ENCODE measurements at places on chromosomes 5 and 9.

DNA sequence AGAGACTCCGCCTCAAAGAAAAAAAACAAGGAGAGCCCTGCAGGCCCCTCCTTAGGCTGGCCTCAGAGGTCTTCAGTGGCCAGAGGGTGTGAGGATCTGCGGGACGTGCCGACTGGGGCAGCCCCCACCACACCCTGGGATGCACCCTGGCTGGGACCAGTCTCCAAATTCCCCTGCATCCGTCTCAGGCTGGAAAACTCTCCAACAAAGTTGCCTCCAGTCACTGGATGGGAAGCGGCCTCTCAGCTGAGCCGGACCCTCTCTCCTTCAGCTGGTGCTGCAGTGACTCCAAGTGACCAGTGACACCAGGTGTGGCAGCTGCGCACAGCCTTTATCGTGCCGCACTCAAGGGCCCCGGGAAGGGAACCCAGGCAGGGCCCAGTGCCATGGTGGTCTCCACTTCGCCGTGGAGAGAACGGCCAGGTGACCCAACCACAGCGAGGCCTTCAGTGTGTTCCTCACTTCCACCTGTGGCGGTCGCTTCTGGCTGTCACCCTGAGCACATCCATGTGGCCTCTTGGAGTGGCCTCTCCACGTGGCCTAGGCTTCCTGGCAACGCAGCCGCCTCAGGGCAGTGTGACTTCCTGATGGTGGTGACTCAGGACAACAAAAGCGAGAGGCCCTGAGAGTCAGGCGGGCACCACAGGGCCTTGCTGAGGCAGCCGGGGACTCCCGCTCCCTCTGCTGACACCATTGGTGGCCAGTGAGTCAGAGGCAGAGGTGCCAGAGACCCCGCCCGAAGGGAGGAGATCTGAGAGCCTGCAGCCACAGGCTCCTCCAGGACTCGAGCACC lies 19.3 kb upstream of the CAMSAP1 start:
- no peak for DNase-seq

- DNase-seq = no peak
These were observed 200.1 kb downstream of the DCP2 start for GRCh38 chr5:113176734-113177133.

- no peak for DNase-seq
These were observed 90.1 kb downstream of the NR3C1 start for GRCh38 chr5:143313298-143313852.

DNA sequence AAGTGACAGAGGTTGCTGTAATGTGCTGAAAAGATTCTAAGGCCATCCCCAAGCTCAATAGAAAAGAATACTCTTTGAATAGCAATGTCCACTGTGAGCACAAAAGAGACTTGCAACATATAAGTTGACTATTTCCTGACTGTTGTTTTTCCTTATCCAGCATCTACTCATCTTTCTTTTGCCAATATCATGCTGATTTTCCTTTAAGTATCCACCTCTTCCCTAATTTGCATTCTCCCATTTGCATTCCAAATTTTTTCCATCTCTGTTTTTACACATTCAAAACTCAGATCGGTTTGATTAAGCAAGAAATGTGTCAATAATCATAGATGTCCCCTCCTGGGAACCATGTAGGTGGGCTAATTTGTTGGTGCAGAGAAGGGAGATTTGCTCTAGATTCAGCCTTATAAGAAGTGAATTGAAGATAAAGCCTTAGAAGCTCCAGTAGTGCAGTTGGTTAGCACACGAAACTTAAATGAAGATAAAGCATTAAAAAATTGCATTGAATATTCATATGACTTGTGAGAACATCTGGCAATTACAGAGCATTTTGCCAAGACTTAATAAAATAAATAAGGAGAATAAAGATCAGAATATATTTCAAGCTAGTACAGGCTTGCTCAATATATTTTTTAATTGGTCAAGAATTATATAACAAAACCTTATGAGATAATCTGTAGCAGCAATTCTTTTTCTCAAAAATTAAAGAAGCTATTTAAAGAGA lies 267.6 kb downstream of the TMEM167A start:
- DNase-seq = no peak

DNA sequence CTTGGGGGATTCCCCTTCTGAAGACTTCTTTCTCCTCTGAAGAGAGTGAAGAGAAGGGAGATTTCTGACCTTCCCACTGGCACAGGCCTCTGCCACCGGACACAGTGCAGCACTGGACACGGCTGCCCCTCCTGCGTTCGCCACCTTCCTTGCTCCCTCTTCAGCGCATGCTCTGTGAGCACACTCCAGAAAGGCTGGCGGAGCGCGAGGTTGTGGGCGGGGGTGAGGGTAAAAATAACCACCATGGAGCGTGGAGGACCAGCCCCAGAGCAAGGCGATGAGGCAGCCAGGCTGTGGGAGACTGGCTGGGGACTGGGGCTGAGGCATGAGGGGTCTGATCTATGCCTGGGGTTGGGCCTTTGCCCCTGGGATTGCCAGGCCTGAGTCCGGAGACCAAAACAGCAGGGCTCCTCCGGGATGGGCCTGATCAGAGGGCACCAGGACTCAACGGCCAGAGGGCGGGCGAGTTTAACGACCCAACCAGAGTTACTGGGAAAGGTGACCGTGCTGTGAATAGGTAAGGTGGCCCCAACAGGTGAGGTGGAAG lies 97.2 kb downstream of the ROR2 start:
- no peak for DNase-seq

DNA sequence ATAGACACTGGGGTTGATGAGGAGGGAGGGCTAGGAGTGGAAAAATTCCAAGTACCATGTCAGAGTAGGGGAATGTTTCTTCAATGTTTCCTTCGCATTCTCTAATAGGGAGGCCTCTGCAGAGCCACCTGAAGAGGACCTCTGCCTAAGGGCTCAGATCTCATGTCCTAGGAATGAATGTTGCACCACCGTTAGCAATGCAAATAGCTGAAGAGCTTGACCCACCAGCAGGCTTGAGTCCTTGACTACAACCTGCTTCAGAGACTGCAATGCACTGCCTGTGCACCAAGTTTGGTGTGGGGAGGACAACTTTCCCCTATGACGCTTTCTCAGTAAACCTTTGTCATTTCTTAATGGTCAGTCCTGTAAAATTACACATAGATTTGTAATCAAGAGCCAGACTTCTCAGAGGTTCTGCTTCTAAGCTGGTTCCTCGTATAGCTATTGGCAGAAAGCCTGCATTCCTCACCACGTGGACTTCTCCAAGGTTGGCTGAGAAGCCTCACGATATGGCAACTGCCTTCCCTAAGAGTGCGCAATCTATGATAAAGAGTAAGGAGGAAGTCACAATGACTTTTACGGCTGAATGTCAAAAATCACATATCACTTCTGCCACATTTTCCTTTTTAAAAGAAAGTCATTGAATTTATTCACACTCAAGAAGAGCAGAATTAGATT lies 600.7 kb upstream of the PTGER4 start:
- DNase-seq = no peak

- DNase-seq = no peak
These were observed 298.3 kb downstream of the BNC2 start for GRCh38 chr9:16572005-16572734.

DNA sequence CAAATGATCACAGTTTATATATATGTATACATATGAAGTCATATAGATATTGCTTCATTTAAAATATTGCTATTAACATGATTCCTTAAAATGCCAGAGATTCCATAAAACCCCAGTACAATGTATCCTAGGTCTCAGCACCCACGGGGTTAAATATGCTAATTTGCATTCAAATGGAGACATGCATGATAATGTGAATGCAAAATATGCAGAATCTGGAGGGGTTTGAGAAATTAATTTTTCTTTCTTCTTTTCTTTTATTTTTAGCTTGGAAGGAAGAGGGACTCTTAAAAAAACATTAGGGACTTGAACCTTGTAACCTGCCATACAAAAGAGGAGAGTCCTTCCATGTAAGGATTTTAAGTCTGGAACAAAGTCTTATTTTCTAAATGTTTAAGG lies 211.9 kb downstream of the MEF2C start:
- no peak for DNase-seq

DNA sequence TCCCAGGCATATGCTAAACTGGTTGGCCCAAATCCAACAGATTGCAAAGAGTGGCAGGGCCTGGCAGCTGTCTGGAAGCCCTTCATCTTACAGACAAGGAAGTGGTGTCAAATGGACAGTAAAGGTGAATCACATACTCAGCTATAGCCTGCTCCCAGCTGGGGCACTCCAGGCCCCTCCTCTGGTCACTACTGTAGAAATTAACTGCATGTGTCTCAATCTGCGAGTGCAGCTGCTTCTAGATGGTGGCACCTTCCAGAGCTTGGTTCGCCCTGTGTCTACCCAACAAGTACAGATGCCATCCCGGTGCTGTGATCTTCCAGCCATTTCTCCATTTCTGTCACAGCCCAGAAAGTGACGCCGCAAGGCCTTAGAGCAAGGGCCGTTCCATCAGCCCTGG lies 50.2 kb downstream of the OTULIN start:
- no peak for DNase-seq

GRCh38 chr9:137521405-137521985 lies 28.7 kb downstream of the PNPLA7 start:
- no peak for DNase-seq

DNA sequence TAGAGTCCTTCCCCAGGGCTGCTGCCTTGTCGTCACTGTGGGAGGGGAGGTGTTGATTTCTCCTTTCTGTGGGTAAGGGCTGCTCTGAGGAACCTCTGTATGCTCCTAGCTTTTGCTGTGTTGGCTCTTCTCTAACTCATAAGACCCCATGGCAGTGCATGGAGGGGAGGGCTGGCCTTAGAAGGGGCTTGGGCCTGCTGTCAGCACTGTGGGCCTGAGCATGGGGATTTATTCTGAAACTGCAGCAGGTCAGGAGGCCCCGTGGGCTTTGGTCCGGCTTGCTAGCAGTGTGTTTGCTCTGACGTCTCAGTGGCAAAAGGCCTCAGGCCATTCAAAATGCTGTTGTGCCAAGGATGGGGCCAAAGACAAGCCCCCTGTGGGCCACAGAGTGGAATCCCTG lies 6.8 kb downstream of the FGF18 start:
- DNase-seq = no peak

DNA sequence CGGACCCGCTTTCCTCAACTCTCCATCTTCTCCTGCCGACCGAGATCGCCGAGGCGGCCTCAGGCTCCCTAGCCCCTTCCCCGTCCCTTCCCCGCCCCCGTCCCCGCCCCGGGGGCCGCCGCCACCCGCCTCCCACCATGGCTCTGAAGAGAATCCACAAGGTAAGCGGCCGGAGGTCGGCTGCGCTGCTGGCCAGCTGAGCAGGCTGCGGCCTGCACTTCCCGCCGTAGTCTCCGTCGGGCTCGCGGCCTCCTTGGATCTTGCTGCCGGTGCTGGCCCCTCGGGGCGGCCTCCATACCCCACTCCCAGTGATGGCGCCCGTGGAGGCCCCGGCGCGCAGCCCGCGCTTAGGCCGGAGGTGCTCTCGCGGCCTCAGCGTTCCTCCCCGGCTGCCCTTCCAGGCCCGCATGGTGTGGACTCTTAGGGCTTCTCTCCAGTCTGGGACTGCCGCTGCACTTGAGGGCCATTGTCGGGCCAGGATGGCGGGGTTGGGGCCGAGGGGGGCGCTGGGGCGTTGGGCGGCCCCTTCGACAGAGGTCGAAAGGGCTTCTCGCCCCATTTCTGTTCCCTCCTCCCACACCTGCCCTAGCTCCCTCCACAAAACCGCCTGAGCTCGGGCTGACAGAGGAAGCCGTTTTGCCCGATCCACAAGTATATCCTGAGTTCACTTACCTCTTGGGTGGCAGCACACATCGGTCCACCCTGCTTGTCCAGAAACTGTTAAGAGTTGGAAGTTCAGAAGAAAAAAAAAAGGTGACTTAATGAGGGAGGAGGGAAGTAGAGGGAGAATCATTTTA lies 714 bp downstream of the UBE2D2 start:
- no peak for DNase-seq

DNA sequence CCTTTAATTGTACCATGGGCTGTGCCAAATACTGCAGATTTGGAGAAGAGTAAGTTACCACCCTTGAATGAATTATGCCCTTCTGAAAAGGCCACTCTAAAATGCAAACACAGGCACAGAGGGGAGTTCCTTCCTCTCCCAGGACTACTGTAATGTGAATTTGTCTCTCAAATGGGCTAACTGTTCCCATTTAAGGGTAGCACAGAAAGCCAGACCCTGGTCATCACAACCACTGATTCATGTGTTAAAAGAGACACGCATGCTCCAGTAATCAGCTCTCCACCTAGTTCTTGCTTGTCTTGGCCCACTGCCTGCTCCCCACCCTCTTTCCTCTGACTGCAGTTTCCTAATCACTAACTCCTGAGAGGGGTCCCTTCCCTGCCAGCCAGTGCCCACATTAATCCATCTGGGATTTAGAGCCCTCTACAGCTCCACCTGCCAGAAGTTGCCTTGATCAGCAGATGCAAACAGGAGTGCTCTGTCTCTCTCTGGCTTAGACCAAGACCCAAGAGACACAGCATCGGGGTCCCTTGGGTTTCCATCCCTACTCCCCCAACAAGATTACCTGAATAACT lies 382.4 kb downstream of the TMEM167A start:
- DNase-seq = no peak

DNA sequence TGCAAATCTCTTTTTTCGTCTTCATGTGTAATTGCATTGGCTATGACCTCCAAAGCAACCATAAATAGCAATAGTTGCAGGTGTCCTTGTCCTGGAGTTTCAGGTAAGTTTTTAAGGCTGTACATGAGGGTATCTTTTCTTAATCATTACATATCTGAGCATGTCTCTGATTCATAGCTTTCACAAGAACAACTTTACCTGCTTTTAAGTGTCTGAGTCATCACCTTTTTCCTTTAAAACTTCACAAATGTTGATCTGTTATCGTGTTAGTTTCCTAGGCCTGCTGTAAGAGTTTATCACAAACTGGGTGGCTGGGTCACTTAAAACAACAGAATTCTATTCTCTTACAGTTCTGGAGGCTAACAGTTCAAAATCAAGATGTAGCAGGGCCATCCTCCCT lies 13.8 kb downstream of the GARNL3 start:
- no peak for DNase-seq

DNA sequence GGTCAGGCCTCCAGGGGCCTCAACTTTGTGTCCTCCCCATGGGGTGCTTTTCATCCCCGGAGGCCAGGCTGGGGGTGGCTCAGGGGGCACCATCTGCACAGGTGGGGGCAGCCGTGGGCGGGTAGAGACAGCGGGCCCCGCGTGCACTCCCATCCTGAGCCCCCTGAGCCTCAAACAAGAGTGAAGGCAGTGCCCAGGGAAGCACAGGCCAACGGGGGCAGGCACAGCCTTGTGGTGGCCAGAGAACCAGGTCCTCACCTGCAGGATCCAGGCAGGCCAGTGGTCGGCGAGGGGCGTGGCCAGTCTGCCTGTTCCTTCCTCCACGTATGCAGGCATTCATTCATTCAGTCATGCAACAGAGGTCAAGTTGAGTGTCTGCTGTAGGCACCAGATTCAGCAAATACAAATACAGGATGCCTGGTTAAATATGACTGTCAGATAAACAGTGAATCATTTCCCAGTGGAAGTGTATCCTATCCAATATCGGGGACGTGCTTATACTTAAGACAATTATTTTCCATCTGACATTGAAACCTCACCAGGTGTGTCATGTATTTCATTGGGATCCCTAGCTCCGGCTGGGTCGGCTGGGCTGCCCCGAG lies 22.3 kb downstream of the KCNT1 start:
- DNase-seq = no peak

DNA sequence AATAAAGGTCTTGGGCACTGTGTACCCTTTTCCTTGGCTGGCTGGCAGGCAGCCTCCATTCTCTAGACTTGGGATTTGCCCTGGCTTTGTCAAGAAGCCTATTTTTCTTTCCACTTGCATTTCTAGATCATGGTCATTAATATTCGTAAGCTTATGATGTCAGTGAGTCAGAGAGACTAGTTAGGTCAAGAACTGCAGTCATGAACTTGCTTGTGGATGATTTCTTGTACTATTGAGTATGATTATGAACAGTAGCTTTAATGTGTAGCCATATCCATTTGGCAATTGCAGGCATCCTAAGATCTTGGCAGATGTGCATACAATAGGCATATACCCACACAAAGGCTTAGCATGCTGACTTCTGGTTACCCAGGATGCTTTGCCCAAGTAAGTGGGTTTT lies 186.8 kb upstream of the CLINT1 start:
- no peak for DNase-seq
